Activated CD4-positive, alpha-beta memory T cell treated with anti-CD3 and anti-CD28 coated beads, Interleukin-2, amount 10 ng/mL, durations not matched to agents 7 days and 5 days (primary cell): ENCODE measurements at places on chromosomes 1 and 21. TPM values are rescaled to one million over a fixed set of nuclear protein-coding genes. Genes with fewer than 3 reads are reported as not detected.

DNA sequence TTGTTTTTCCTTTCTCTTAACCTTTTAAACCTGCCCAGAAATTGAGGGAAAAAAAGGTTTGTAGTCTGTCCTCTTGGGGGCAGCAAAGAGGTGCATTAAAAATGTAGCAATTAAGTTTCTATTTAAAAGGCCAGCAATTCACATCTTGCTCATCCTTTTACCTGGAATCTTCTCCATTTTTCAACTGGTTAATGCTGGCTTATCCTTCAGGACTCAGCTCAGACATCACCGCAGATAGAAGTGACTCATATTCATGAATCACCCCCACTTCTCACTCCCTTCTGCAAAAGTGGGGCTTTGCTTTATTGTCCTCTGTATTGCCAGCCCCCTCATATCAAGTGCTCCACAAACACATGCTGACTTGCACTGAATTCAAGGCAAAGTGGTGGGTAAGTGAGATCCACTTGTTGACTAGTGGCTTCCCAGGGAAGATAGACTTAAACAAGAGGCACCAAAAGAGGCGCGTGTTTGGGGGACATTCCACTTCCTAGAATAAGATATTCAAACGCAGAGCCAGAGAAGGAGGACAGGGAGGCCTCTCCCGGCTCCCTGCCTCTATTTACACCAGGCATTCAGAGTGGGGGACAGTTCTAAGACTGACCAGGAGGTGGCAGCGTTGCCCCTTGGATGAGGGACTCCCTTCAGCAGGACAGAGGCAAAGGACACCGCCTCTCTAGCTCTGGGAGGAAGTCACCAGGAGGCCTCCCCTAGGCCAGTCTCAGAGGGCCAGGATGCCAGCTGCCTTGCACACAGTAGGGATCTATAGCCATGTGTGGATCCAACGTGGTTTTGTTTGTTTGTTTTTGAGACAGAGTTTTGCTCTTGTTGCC, 23.2 kb upstream of the ZNF648 start:
- peak overlapping the region; percentile 61 for H3K27ac ChIP-seq
- no peak overlapping the region for H3K4me3 ChIP-seq

DNA sequence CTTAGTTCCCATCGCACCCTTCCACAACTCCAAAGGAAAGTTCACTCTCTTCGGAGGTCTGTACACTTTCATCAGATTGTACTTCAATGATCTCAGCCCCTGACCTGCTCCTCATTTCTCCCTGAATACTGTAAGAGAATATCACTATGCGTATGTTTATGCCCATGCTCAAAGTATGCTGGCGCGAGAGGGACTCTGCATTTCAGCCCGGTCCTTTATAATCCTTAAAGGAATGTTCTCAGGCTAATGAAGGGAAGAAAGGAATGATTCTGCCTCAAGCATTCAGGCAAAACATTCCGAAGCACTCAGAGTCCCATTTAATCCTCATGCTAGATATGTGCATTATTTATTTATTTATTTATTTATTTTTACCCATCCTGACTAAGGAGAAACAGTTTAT, 76.8 kb downstream of the PLD5 start:
- H3K4me3 ChIP-seq = no peak overlapping the region
- no peak overlapping the region for H3K27ac ChIP-seq
- no peaks in the 10 kb centered on the region for H3K27me3 ChIP-seq
- DNase-seq = no peak
- no peaks in the 10 kb centered on the region for H3K36me3 ChIP-seq
- H3K4me1 ChIP-seq = no peaks in the 10 kb centered on the region

GRCh38 chr21:39673736-39674135, 61.0 kb downstream of the B3GALT5 start:
- H3K36me3 ChIP-seq = no peaks in the 10 kb centered on the region
- H3K4me1 ChIP-seq = no peaks in the 10 kb centered on the region
- no peak for DNase-seq

GRCh38 chr1:168835176-168835575, 106.2 kb upstream of the DPT start:
- H3K36me3 ChIP-seq = no peaks in the 10 kb centered on the region
- no peak overlapping the region for H3K4me3 ChIP-seq
- peaks cover 6% of the 10 kb centered on the region for H3K4me1 ChIP-seq
- no peak overlapping the region for H3K27ac ChIP-seq

GRCh38 chr1:232457595-232457994, 172.3 kb downstream of the SIPA1L2 start:
- H3K27me3 ChIP-seq = peaks cover 3% of the 10 kb centered on the region
- H3K27ac ChIP-seq = no peak overlapping the region
- DNase-seq = peak; percentile 42
- no peak overlapping the region for H3K4me3 ChIP-seq

Gene SH2D2A
- 193 TPM for total RNA-seq

Gene UBL4B
- total RNA-seq = not detected

Gene TMEM51
- total RNA-seq = not detected

Gene CRP
- total RNA-seq = not detected
